NCI-H226 (cell line): ENCODE measurements at places on chromosomes 11 and 22.

- DNase-seq: no peak
Observed at GRCh38 chr11:120391292-120391691, 55.1 kb downstream of the ARHGEF12 start.

- no peak for DNase-seq
Observed at GRCh38 chr11:61704838-61705237, 24.6 kb downstream of the DAGLA start.

DNA sequence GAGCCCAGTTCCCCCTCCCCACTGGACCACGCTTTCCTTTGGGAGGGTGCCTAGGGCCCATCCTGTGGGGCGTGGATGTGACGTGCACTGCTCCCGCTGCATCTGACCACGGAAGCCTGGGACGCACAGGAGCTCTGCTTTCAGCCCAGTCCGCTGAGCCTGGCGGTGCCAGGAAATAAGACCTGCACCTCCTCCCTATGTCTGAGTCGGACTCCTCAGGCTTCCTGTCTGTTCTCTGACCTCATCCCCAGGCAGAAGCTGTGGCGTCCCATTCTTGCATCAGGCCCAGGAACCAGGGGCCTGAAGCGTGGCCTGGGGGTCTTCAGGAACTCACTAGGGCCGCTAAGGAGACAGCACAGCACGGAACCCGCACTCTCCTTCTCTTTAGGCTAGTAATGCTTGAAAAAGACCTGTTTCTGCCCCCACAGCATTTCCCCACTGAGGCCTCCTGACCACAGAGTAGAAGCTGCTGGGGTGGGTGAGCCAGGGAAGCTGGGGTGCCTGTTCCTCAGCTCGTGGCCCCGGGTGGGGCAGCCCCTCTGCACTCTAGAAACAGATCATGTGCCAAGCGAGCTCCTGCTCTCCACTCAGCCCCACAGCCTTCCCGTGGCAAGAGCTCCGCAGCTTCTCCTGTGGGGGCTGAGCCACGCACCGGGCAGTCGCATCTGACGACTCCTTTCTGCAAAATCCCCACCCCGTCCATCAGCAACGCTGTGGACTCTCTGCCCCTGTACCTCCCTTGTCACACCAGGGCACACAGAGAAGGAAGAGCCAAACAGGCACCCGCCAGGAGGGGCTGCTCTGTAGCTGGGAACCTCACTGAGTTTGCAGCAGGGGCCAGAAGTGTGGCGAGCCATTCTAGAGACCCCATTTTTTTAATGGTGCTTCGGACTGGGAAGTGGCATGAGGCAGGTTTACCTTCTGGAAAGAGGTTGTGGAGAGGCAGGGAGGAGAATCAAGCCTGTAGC, 22.6 kb downstream of the MOV10L1 start:
- DNase-seq: peak; percentile 87

DNA sequence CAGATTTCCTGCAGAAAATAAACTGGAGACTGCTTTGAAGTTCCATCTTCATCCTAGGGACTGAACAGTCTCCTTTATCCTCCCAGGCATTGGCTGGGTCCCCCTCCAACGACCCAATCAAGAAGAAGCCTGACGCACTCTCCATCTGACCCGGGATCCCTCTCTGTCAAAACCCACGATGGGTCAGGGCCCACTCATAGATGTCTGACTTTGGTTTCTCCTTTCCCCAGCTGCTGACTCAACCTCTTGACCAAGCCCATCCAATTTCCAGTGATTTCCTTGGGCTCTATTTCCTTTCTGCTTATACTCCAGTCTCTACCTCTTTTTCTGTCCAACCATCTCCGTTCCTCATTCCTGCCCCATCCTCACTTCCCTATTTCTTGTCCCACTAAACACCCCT, 189.7 kb downstream of the MIAT start:
- no peak for DNase-seq

- DNase-seq: no peak
Observed at GRCh38 chr11:106236295-106236694, 158.8 kb downstream of the AASDHPPT start.

DNA sequence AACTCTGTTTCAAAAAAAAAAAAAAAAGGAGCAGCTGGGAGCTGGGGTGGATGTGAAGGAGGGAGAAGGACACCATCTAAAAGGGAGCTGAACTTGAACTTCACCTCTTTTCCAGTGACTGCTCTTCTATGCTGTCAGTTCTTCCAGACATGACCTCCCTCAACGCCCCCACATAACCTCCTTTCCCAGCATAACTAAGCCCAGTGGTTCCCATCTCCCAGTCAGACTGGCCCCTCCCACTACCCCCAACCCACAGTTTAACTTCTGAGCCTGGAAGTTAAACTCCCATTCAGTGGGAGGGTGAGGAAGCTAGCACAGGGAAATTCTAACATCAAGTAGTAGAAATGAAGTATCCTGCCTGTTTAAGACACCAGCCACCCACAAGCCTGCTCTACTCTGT, 1.8 kb downstream of the ARHGAP1 start:
- no peak for DNase-seq

DNA sequence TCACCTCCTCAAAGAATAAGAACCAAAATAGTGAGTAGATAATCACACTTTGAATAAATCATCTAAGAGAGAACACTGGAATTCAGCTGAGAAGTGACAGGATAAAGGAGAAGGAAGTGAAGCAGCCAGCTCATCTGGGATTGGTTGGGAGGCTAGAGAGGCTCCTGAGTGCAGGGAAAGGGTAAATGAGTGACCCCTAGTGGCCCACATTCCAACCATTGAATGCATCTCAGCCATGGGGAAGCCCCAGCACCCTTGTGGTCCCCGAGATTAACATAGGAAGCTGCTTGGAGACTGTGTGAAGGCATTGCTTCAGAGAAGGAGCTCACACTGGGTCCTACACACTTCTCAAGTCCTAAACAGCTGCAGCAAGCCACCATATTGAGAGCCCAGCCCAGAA, 82.3 kb downstream of the JRKL start:
- no peak for DNase-seq

DNA sequence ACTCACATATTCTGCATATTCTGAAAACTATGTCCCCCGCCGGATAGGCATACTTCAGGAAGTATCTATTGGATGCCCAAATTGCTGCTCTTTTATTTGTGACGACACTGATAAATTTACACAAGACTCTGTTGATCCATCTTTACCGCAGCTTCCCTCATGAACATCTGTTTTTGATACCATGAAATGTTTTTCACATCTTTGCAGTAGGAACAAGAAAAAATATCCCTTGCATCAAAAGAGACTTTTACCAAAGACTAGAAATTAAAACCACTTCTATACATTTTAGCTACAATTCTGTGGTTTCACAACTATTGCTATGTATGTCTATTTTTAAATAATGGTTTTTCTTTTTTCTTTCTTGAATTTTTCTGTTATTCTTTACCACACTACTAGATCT, 15.3 kb downstream of the POU2AF2 start:
- no peak for DNase-seq

DNA sequence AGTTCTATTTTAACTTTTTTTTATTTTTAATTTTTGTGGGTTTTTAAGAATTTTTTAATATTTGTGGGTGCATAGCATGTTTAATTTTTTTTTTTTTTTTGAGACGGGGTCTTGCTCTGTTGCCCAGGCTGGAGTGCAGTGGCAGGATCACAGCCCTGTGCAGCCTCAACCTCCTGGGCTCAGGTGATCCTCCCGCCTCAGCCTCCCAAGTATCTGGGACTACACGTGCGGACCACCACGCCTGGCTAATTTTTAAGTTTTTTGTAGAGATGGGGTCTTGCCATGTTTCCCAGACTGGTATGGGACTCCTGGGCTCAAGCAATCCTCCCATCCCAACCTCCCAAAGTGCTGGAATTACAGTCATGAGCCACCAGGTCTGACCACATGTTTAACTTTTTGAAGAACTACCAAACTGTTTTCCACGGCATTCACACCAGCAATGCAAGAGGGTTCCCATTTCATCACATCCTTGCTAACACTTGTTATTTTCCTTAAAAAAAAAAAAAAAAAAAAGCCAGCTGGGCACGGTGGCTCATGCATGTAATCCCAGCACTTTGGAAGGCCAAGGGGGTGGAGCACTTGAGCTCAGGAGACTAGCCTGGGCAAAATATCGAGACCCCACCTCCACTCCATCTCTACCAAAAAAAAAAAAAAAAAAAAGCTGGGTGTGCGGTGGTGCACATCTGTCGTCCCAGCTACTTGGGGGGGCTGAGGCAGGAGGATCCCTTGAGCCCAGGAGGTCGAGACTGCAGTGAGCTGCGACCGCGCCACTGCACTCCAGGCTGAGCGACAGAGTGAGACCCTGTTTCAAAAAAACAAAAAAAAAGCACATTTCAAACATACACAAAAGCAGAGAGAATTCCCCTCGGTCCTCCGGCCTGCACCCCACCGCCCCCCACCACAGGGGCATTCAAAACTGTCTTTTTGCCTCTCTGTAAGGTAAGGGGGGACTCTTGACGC, 16.7 kb upstream of the TXNRD2 start:
- no peak for DNase-seq

- DNase-seq: peak; percentile 3
Observed at GRCh38 chr22:17884893-17885292, 110.6 kb upstream of the BID start.

DNA sequence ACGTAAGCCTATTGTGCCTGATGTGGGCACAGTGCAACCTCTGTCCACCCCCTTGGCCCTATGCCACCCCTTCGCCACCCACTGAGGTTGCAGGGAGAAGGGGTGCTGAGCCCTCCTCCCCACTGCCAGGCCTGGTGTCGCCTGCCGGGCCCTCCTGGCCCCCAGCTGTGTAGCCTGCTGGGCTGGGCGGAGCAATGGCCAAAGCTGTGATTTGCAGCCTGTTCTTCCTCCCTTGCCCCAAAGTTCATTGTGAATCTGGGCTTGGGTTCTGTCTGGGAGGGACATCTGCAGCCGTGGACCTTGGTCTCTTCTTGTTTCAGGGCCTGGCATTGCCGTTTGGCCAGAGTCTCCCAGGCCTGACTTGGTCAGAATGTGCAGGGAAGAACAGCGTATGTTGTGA, 121.9 kb downstream of the PKNOX2 start:
- no peak for DNase-seq

GRCh38 chr22:49492308-49492707, 335.4 kb downstream of the BRD1 start:
- DNase-seq: no peak

DNA sequence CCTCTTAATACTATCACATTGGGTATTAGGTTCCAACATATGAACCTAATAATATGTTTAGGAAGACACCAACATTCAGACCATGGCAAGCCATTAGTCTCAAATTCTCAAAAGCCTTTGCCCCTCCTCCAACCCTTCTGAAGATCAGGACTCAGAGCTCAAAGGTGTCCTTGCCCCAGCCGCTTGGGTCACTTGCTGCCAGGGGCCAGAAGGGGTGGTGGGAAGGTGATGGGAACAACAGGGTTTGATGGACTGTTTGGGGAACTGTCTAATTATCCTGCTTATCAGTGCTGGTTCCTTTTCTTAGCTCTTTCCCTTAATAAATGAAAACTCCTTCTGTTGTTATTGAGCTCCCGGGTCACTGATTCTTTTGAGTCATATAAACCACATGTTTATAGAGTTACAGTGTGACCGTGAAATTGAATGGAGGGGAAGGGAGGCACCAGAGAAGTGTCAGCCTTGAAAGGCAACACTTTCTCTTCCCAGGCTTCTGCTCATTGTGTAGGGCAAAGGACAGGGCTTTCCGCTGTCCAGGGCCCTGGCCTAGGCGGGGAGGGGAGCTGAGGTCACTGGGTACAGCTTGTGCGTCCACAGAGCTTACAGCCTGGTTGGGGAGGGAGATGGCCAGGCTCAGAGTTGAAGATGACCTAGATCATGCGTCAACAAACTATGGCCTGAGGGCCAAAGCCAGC, 105.1 kb downstream of the FBXO7 start:
- no peak for DNase-seq
